SJCRH30 (cell line): ENCODE measurements at places on chromosomes 6 and 20.

DNA sequence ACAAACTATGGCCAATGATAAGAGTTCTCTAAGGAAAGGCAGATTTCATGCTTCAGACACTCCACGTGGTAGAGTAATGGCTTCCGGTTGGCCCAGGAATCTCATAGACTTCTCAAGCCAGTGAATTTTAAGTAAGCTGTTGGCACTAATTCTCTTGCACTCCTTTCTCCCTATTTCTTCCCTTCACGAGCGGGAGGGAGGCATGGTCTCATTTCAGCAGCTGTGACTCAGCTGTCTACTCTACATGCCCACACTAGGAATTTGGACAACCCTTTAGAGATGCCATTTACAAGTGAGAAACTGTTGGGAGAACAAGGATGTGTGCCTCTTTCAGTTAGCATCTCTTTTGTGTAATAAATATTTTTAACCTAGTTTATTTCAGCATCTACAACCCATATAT is 107.7 kb downstream of the PTPRK start:
- no peaks in the 10 kb centered on the region for H3K4me1 ChIP-seq
- H3K4me3 ChIP-seq: no peak overlapping the region
- H3K27ac ChIP-seq: no peak overlapping the region
- H3K27me3 ChIP-seq: no peaks in the 10 kb centered on the region
- peaks cover 2% of the 10 kb centered on the region; the same call in 1 of the 2 replicates for H3K36me3 ChIP-seq

DNA sequence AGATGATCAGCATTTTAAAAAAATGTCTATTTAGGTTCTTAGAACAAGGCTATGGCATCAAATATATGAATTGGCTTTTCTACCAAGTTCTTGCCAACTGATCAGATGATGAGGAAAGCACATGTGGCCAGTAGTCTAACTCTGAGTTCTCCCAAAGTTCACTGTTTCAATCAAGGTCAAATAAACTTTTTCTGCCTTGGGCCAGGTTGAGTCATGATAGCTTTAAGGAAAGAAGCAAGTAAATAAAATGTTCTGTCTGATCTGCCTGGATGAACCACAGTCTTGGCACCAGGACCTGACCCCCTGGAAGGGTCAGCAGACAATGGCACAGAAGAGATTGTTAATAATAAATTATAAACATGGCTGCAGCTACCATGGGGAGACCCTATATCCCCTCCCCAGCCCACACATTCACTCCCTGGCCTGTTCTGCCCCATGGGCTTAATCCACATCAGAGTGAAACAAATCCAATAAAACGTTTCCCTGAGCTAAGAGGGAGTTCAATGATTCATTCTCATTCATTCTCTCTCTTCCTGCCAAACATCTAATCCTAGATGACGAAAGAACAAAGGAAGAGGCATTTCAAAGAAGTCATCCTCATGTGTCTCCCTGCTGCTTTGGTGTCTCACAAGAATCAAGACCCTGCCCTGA is 661.6 kb downstream of the DHX35 start:
- no peak overlapping the region for H3K27ac ChIP-seq
- H3K36me3 ChIP-seq: no peaks in the 10 kb centered on the region
- no peak for DNase-seq

- H3K27me3 ChIP-seq: no peaks in the 10 kb centered on the region
- no peaks in the 10 kb centered on the region for H3K4me1 ChIP-seq
- no peak for DNase-seq
- H3K36me3 ChIP-seq: no peaks in the 10 kb centered on the region
- no peak overlapping the region for H3K4me3 ChIP-seq
These were observed 105.7 kb upstream of the GMDS start for GRCh38 chr6:2351090-2351489.

- H3K4me3 ChIP-seq: no peak overlapping the region
- no peaks in the 10 kb centered on the region for H3K4me1 ChIP-seq
- H3K27ac ChIP-seq: no peak overlapping the region
These were observed 94.6 kb upstream of the MC3R start for GRCh38 chr20:56153926-56154325.

- DNase-seq: no peak
- no peaks in the 10 kb centered on the region for H3K27me3 ChIP-seq
- no peak overlapping the region for H3K27ac ChIP-seq
- H3K4me1 ChIP-seq: no peaks in the 10 kb centered on the region
These were observed 222.8 kb upstream of the RUNX2 start for GRCh38 chr6:45105170-45105820.

DNA sequence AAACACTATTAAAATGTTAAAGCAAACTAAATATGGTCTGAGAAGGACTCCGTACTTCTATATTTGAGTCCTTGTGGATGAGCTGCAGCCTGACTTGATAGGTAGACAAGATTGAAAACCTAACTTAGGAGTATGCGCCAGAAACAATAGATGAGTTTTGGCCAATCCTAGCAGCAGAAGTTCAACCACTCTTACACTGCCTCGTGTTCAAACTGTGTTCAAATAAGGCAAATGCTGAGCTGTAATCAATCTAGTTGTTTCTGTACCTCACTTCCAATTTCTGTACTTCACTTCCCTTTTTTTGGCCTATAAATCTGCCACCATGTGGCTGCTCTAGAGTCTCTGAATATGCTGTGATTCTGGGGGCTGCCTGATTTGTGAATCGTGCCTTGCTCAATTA is 13.2 kb upstream of the SERINC1 start:
- no peaks in the 10 kb centered on the region for H3K4me1 ChIP-seq
- no peaks in the 10 kb centered on the region for H3K36me3 ChIP-seq
- no peak overlapping the region for H3K27ac ChIP-seq
- no peak overlapping the region for H3K4me3 ChIP-seq
- H3K27me3 ChIP-seq: no peaks in the 10 kb centered on the region

DNA sequence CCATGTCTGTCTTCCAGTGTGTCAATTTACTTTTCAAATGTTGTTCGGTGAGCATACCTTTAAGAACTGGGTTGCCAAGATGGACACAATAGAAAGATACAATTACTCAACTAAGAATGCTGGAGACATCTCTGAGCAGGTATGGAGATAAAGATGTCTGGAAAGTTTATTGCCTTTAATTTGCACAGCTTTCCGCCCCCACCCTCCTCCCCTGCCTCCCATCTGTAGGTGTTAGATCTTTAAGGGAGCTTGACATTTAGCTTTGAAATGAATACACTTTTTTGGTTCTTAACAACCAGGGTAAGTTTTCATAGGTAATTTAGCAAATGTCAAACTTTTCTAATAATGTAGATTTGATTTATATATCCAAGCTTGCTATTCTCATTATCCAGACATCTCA is 104.4 kb downstream of the BTBD3 start:
- no peak overlapping the region for H3K4me3 ChIP-seq
- no peak for DNase-seq
- H3K4me1 ChIP-seq: no peaks in the 10 kb centered on the region

GRCh38 chr20:8690074-8690473 is 378.8 kb upstream of the PLCB4 start:
- H3K4me1 ChIP-seq: no peaks in the 10 kb centered on the region
- no peak overlapping the region for H3K27ac ChIP-seq
- no peaks in the 10 kb centered on the region for H3K36me3 ChIP-seq
- no peak overlapping the region for H3K4me3 ChIP-seq
- no peak for DNase-seq
- no peaks in the 10 kb centered on the region for H3K27me3 ChIP-seq
